ENCODE measurements at places on chromosomes 6 and 20.

DNA sequence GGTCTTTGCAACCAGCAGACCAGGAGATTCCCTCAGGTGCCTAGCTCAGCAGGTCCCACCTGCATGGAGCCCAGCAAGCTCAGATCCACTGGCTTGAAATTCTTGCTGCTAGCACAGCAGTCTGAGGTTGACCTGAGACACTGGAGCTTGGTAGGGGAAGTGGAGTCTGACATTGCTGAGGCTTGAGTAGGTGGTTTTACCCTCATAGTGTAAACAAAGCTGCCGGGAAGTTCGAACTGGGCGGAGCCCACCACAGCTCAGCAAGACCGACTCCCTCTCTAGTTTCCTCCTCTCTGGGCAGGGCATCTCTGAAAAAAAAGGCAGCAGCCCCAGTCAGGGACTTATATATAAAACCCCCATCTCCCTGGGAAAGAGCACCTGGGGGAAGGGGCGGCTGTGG, 34.3 kb downstream of the PRSS35 start:
- no peak for DNase-seq

DNA sequence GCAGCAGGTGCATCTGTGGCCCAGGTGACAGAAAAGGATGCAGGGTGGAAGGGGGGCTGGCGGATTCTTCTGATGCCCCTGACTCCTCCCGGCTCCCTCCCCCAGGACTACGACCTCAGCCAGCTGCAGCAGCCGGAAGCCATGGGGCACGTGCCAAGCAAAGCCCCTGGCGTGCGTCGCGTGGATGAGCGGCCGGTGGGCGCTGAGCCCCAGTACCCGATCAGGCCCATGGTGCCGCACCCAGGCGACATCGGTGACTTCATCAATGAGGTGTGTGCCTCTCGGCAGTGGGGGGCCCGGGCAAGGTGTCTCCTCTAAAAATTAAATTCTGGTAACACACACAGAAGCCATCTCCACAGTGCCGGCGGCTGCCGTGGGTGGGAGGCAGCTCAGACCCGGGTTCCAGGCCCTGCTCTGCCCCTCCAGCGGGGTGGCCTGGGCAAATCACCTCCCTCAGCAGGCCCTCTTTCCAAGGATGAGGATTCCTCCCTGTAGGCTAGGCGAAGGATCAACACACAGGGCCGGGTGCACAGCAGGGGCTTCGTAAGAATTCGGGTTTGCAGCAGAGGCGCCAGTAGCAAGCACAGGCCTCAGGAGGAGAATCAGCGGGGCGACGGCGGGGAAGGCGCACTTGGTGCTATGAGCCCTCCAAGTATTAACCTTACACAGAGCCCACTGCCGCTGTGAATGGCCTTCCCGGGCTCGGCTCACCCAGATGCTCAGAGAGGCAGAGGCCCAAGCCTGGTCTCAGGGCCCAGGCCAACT, 131.5 kb downstream of the TAF4 start:
- DNase-seq = no peak

GRCh38 chr6:156976216-156977127, 199.3 kb downstream of the ARID1B start:
- no peak for DNase-seq

GRCh38 chr6:149895048-149895590, 2.8 kb downstream of the RAET1E start:
- no peak for DNase-seq

DNA sequence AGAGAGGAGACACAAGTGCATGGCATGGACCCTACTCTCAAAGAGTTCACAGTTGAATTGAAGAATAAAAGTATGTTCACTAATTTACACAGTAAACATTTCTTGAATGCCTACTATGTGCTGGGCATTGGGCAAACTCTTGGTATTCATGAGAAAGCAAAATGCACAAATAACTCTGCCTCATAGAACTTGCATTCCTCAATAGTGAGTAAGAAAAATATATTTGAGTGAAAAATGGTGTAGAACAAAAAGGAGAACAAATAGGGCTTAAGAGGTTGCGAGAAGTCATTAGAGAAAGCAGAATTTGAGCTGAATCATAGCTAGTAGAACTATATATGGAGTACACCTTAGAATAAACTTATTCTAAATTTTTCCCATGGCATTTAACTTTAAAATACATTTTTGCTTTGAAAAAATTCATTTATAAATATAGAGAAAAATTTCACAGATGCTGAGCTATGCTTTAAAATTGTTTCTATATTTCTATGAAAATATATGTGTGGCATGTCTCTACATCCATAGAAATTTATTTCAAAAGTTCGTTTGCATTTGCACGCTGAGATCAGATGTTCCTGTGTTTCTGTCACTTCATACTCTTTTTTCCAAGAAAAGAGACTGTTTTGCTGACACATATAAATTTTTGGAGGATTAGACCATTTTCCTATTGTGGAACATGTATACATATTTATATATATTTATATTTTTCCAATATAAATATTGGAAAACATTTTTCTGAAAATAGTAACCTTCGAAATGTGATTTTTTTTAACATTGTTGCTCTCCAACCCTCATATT, 236.1 kb downstream of the KCNQ5 start:
- no peak for DNase-seq

DNA sequence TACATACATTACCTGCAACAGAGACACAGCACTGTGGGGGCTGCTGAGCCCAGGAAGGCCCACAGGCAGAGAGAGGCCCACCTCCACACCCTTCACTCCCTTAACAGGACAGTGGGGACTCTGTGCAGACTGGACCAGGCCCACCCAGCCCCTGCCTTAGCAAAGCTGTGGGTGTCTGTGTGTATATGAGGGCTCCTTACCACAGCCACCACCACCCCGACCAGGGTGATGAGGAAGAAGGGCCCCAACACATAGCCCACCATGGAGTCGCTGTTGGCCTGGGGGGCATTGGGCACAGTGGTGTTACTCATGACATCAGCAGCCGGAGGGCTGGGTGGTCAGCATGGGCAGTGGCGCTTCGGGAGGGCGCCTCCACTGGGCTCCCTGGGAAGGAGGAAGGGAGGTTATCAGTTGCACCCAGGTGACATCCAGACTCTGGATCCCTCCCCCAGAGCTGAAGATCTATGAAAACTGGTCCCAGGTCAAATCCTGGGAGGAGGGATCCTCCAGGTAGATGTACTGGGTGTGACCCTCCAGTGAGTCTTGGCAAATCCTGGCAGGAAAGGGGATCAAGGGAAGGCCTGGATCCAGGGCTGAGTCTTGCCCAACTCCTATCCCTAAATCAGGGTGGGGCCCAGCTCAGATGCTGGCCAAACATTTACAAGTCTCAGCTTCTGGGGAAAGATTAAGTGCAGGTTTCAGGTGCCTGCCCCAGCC, 1.2 kb downstream of the SMIM29 start:
- no peak for DNase-seq

DNA sequence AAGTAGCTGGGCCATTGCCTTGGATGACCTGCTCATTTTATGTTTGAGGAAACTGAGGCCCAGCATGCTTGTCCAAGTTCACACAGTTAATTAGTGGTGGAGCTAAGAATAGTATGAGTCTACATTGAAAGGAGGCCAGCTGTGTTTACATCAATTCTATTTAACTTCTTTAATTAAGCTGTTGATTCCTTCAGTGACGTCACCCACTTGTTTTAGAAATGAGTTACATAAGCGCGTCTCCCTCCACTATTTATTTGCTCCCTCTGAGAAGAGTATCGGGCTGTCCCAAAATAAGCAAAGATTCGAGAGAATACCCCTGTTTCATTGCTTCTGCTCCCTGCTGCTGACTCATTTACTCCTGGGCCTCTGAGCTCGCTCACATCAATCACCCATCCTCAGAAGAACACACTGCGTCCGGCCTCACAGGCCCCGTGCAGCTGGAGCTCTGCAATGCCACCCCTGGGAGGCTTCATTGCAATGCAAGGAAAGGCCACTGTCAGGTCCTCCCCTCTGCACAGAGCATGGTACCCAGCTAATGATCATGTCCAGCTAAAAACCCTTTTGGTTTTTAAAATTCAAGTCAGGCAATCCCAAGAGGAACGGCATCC, 74.8 kb upstream of the BMP2 start:
- DNase-seq = no peak

DNA sequence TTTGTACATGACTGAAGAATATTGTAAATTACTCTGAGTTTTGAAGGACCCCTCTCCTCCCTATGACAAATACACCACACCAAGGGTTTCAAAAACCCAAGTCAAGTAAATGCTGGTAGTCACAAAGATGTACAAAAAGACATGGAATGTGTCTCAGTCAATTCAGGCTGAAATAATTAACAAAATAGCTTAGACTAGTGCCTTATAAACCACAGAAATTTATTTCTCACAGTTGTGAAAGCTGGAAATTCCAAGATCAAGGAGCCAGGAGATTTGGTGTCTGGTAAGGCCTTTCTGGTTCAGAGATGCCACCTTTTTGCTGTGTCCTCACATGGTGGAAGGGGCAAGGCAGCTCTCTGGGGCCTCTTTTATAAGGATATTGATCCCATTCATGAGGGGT, 202.3 kb upstream of the RIN2 start:
- no peak for DNase-seq

DNA sequence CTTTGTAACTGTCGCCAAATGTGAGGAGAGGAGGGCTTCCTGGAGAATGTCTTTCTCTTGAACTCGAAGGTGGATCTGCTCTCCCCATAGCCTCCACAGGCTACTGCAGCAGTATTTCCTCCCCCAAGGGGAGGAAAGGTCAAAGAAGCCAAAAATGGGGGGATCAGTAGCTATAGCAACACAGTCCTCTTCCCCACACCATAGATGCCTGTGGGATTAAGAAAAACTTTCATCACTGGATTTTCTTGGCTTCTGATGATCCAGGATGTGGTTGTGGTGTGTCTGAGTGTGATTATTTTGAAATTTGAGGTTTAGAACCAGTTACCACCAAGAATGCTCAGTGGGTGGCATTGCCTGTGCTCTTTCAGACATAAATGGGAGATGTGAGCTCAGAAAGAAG, 140.1 kb upstream of the SPACA1 start:
- DNase-seq = no peak

DNA sequence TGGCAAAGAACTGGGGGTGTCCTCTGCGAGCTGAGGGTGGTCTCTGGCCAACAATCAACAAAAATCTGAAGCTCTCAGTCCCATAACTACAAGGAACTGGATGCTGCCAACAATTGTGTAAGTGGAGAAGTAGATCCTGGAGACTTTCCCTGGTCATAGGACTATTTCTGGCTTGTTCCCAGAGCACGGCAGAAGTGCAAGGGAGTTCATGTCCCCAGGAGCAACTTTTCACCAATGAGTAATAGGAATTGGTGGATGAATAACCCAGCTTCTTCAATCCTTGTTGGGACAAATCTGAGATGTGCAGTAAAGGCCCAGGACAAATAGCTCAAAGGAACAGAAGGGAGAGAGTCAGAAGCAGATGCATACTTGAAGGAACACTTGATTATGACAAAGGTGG, 95.5 kb downstream of the QRSL1 start:
- no peak for DNase-seq

DNA sequence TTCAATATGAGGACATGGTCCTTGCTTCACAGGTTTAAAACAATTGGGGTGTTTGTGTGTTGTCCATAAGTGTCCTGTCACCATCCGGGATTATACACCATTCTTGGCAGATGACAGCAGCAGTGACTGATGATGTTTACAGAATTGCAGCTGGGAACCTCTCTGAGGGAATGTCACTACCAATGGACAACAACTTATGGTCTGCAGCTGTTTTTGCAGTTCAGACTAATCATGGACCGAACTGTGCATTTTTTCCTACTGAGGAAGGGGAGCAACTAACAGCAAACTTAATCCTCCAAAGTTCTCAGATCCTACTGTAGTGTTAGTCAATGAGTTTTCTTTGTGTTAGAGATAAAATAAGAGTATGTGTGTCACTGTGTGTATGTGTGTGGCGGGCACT, 26.0 kb downstream of the FAM229B start:
- DNase-seq = no peak

- no peak for DNase-seq
Observed at GRCh38 chr6:158910484-158911440, 89.2 kb downstream of the RSPH3 start.

DNA sequence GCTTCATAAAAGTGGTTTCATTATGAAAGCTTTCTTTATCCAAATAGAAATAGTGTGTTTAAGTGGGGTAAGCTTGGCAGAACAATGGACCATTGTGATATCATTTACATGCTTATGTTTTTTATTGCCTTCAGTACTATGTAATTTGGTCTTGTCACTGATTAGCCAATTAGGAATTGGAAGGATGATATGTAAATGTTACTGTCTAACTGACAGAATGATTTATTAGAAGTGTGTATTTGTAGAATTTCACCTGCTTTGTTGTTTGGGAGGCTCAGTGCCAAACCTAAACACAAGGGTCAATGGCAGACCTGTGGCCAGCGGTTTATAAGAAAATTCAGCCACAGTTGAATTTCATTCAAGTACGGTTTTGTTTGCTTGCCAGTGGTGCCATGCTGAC, 39.0 kb downstream of the AIG1 start:
- DNase-seq = no peak

DNA sequence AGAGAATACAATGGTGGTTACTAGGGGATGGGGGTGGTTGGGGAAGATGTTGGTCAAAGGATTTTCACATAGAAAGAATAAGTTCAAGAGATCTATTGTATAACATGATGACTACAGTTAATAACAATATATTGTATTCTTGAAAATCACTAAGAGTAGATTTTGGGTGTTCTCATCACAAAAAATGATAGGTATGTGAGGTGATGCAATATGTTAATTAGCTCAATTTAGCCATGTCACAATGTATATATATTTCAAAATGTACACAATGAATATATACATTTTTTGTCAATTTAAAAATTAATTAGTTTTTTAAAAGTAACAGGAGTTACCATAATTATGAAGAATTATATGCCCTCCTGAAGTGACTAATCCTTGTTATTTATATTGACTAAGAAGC, 22.3 kb downstream of the ZNF133 start:
- no peak for DNase-seq

- DNase-seq = no peak
Observed at GRCh38 chr20:25587536-25587935, 2.2 kb upstream of the NINL start.

DNA sequence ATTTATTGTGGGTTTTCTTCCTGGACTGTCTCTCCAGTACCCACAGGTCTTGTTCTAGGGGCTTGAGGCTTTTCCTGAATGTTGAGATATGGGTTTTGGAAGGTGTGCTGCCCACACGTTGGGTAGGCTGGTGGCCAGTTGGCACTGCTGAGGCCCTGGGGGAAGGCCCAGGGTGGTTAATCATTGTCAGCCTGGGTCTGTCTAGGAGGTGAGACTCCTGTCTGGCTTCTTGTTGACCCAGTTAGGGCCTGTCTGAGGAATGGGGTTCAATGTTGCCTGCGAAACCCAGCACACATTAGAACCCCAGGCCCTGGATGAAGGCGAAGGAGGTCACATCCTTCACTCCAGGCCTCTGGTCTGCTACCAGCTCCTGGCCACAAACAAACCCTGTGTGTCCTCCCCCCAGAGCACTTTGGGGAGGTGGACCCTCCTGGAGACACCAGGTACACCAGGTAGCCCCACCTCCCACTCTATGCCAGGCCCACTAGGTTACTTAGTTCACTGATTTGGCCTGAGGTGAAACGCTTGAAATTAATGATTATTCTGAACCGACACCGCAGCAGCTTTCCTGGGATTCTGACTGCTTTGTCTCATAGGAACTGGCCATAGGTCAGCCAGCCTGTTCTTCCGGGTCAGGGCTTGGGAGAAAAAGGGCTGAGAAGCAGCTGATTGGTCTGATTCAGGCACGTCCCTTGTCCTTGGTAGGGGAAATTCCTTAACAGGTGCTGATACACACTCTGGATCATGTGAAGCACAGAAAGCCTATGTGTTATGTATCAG, 15.2 kb downstream of the DNMT3B start:
- no peak for DNase-seq

Data from stimulated activated CD4-positive, alpha-beta T cell treated with anti-CD3 and anti-CD28 coated beads, TNF-alpha, amount 100 ng/mL, for 1 hour (primary cell).